Activated CD4-positive, alpha-beta T cell treated with anti-CD3 and anti-CD28 coated beads, Interleukin-2, Interleukin-4, amounts not matched to agents 100 ng/mL and 50 ng/mL, durations not matched to agents 16 hours and 8 hours (primary cell): ENCODE measurements at places on chromosomes 16 and 17.

DNA sequence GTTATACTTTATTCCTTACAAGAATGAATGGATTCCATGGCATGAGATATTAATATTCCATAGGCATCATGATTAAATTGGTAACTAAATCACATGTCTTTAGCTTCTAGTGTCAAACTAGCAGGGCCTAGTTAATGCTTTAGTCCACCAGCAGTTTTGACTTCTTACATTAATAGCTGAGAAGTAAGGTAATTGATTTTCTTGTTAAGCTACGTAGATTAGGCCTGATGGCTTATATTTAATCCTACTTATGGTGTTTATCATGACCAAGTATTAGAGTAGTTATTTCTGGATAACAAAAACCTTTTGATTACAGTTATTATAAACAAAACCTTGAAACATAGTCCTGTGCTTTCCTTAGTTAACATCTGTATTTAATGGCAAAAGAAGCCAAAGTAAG, 184.5 kb downstream of the TANC2 start:
- DNase-seq, result no peak

GRCh38 chr17:40915721-40916256, 21.7 kb downstream of the KRT23 start:
- DNase-seq, result no peak

- no peak for DNase-seq
Observed at GRCh38 chr17:65171752-65172151, 34.6 kb downstream of the RGS9 start.

DNA sequence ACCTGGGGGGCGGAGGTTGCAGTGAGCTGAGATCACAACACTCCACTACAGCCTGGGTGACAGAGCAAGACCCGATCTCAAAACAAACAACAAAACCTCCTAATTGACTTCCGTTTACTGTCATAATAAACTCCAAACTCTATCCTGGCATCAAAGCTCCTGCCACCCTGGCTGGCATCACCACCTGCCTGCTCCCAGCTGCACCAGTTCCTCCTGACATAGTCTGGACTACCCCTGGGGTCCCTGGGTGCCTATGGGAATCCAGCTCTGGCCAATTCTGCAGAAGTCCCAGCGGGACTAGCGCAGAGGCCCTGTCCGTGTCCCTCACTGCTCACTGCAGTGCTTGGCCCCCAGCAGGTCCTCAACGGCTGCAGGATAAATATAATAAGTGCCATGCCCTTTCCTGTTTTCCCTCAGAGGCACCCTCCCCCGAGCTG, 723 bp downstream of the NTHL1 start:
- DNase-seq, result no peak

GRCh38 chr16:25317732-25318316, 60.2 kb upstream of the ZKSCAN2 start:
- DNase-seq, result no peak
